ENCODE measurements at places on chromosomes 11 and 22.

- DNase-seq: no peak
These were observed 138.1 kb upstream of the ANO3 start for GRCh38 chr11:26193694-26194365.

DNA sequence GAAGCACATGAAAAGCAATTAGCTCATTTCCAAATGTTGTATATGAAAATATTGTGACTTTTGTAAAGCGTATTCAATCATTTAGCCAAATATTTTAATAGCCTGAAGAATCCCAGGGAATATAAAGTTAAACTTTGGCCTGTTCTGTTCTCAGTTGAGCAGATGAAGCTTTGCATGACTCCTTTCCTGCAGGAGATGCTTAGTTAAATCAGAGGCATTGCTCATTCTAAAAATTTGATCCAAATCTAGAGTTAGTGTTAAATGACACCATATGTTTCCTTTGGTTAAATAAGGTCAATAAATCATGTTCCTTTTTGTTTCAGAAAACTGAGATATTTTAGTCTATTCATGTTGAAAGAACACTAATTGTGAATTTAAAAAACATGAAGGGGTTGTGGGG lies 51.2 kb upstream of the BIRC3 start:
- no peak for DNase-seq

DNA sequence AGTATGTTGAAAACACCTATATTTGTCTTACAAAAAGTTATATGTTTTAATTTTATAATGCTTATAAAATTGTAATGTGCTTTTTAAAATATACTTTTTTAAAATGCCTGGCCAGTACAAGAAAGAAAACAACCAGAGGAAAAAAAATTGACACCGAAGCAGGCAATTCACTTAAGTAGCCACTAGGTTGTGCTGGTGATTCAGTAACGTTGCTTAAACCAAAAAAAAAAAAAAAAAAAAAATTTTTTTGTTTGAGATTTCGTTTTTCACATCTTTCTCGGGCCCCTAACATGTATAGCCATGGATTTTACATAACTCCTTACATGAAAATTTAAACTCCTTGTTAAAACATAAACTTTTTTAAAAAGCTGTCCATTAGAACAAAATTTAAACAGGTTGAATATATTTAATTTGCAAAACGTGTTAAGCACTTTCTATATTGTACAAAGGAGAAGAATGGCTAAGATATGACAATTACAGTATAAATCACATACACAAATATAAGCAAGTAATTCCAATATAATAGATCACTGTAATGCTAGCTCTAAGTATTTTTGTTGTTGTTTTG lies 9.2 kb downstream of the OR8B4 start:
- no peak for DNase-seq

DNA sequence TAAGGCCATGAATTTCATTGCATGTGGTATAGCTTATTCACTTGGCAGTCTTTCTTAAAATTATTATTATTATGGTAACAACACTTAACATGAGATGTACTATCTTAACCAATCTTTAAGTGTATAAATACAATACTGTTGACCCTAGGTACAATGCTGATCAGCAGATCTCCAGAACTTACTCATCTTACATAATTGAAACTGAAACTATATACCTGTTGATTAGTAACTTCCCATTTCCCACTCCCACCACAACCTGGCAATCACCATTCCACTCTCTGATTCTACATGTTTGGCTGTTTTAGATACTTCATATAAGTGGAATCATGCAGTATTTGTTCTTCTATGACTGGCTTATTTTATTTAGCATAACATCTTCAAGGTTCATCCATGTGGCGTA lies 150.2 kb upstream of the POU2AF2 start:
- no peak for DNase-seq

DNA sequence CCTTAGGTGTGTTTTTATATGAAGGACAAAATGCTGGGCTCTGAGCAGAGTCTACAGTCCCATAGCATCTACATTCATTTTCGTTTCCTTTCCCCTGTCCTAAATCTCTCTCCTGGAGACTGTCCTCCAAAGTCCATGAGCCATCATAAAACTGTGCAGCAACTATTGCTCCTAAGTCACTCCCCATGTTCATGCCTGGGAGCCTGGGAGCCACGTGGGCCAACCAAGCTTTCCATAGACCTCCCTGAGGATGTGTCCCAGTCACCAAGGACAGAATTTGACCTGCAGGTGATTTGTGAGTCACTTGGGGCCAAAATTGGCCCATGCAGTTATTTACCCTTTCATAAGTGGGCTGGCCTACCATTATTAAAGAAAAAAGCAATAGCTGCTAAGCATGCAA lies 28.7 kb downstream of the EHF start:
- no peak for DNase-seq

- no peak for DNase-seq
These were observed 72.9 kb upstream of the ATXN10 start for GRCh38 chr22:45598596-45599217.

- DNase-seq: no peak
These were observed 33.1 kb upstream of the CARS1 start for GRCh38 chr11:3090096-3090901.

- no peak for DNase-seq
These were observed 68.7 kb downstream of the WT1 start for GRCh38 chr11:32366666-32367065.

- no peak for DNase-seq
These were observed 34.3 kb downstream of the CYB5R2 start for GRCh38 chr11:7638710-7639642.

- no peak for DNase-seq
These were observed 80.6 kb downstream of the ABTB2 start for GRCh38 chr11:34277171-34277570.

- no peak for DNase-seq
These were observed 10.9 kb upstream of the DKK3 start for GRCh38 chr11:12019337-12019736.

GRCh38 chr11:111540114-111540936 lies at the start of gene LAYN:
TSS of gene LAYN (plus strand) at chr11:111540720. CDS start at chr11:111540844, 124 bp downstream.
- no peak for DNase-seq

DNA sequence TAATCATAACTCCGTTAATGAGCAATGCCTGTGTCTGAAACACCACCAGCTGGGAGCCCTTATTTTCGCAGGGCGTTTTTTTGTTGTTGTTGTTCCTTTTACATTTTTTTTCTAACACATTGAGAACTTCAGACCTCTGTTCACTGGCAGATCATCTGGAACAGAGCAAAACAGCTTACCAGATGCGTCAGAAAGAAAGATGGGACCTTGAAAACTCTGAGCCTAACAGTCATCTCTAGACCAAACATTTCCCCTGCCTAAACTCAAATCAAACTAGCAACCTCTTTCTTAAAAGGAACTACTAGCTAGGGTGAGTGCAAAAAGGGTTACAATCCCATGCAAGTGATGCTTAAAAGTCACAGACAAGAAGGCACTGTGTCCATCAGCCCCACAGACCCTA lies 93.2 kb downstream of the PLEKHA7 start:
- no peak for DNase-seq

GRCh38 chr11:70510571-70510970 lies 112.2 kb downstream of the CTTN start:
- no peak for DNase-seq

GRCh38 chr22:19843857-19844376 lies 10.8 kb downstream of the GNB1L start:
- DNase-seq: no peak

DNA sequence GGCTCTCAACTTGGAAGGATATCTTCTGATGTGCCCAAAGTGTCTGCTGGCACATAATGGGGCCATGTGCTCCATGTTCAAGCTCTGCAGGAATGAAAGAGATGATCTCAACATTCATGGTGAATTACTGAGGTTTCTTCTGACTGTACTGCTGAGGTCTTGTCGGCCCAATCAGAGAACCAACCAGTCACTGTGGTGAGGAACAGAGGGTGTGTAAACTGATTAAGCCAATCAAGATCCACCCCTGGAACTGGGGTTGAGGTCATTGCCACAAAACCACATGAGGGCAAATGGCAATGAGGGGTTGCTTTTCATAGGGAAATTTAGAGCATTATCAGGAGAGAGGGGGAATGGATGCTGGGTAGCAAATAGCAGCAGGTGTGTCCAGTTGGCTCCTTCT lies 152.3 kb upstream of the RAG2 start:
- DNase-seq: no peak

- peak; percentile 12 for DNase-seq
These were observed 631 bp downstream of the PHF21A start for GRCh38 chr11:46120346-46121300.

DNA sequence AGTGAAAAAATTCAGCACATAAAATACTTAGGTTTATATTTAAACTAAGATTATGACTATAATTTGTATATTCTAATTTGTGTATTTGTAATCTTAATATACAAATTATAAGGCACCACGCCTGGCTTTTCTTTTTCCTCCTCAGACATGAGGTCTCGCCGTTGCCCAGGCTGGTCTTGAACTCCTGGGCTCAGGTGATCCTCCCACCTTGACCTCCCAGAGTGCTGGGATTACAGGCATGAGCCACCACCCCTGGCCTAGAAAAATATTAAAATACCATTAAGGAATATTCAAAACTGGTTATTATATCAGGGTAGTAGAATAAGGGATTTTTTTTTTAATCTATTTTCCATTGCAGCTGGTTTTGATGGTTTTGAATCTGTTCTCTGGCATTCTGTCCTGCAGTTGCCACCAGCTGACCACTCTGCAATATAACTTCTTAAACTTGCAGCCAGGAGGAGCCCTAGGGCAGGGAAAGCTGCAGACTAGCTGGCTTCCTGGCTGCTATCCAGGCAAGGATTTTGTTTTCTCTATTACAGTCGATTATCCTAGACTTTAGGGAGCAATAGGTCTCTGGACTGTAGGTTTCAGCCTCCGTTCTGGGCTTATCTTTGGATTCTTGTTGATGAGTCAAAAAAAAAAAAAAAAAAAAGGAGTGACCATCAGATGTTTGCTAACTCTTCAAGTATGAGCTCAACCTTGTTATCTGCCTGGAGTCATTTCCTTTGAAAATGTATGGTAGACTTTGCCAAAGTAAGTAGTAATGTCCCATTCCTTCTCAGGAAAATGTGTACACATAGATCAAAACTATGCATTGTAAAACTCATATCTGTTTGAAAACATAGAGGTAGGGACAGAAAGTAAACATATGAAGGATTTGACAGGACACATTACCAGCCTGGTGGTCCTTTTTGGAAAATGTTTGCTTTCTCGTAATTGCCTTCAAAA lies 13.2 kb downstream of the POLA2 start:
- no peak for DNase-seq

GRCh38 chr11:116981266-116981885 lies 116.9 kb downstream of the SIK3 start:
- no peak for DNase-seq

GRCh38 chr11:121631456-121631855 lies 178.7 kb upstream of the SORL1-AS1 start:
- DNase-seq: no peak

DNA sequence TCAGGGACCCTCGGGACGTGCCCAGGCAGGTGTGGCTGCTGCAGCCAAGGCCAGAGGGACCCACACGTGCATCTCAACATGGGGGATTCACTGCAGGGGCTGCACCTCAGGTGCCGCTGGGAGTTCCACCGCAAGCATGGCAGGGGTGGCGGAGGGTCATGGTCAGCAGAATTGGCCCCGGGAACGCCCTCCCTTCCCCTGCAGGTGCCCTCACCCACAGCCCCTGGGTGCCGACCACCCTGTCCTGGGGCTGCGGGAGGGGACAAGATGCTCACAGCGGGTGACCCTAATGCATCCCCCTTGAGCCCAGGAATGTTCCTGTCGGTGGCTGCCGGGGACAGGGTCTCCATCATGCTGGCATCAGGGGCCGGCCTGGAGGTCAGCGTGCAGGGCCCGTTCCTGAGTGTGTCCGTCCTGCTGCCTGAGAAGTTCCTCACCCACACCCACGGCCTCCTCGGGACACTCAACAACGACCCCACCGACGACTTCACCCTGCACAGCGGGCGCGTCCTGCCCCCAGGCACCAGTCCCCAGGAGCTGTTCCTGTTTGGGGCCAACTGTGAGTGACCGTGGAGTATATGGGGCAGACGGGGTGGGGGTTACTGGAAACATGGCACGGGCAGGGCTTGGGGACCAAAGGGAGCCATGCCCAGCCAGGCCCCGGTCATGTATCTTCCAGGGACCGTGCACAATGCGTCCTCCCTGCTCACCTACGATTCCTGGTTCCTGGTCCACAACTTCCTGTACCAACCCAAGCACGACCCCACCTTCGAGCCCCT lies 5.8 kb downstream of the SUSD2 start:
- DNase-seq: no peak

- DNase-seq: no peak
These were observed 9.0 kb upstream of the AGBL2 start for GRCh38 chr11:47724041-47724729.

GRCh38 chr11:7020183-7020917 lies at the start of the genes NLRP14 and ZNF214:
TSS of gene NLRP14 (plus strand) at chr11:7020479. CDS start at chr11:7038587, 18,108 bp downstream.
TSS of gene ZNF214 (minus strand) at chr11:7020346. CDS start at chr11:7002835, 17,511 bp downstream.
- DNase-seq: no peak

DNA sequence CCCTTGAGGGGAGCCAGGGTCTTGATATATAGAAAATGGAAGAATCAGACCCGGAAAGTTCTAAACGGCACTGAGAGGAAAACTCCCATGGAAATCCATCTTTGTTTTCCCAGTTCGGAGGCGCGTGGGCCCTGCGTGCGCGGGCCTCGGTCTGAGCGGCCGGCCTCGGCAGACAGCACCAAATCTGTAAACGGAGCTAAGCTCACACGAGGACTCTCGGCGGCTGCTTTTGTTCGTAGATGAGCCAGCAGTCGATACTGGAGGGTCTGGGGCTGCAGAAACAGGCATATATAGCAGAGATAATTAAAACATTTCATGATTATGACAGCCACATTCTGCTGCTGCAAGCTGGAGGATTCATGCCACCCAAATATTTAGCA lies 68.5 kb upstream of the PPARA start:
- DNase-seq: no peak

DNA sequence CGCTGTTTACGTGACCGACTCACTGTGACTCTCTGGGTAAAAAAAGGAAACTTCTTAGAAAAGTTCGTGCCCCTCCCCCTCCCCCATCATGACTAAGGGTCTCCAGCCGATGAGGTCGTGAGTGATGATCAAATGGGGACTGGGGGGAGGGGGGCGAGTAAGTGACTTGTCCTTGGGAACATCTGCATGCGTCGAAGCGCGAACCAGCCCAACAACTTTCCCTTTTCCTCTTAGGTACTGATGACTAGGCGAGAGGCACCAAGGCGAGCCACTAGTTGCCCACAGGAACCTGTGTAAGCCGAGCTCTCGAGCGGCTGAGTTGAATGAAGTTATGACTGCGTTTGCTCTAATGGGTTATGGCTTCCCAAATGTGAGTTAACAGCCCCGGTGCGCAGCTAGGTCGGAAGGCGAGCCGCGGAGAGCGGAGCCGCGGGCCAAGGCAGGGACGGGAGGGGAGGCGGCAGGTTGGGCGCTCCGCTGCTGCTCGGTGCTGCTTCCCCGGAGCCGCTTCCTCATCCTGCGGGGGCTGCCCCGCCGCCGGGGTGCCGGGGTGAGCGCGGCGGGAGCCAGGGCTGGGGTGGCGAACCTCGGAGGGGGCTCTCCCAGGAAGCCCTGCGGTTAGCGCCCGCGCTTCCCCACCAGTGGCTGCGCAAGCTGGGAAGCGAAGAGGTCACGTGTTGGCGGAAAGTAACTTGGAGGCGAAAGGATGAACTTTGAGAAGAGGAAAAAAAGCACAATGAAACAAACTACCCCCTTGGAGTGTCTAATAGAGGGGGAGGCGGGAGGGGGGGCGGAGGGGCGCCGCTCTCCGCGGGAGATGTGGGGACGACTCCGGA lies 22.1 kb upstream of the BDNF start:
- no peak for DNase-seq

Measured in stimulated activated effector memory CD8-positive, alpha-beta T cell treated with anti-CD3 and anti-CD28 coated beads, Interleukin-12 subunit alpha, Interleukin-12 subunit beta, amount 100 ng/mL, for 72 hours (primary cell).